Activated T-helper 1 cell treated with anti-CD3 and anti-CD28 coated beads, Interleukin-2, amount 50 U/mL, for 16 hours (primary cell): ENCODE measurements at places on chromosomes 6 and 20.
A peak's percentile ranks its signal among the peaks of the same experiment; 100 is the strongest.

- no peak for DNase-seq
These were observed 27.7 kb downstream of the ZBP1 start for GRCh38 chr20:57592263-57593092.

DNA sequence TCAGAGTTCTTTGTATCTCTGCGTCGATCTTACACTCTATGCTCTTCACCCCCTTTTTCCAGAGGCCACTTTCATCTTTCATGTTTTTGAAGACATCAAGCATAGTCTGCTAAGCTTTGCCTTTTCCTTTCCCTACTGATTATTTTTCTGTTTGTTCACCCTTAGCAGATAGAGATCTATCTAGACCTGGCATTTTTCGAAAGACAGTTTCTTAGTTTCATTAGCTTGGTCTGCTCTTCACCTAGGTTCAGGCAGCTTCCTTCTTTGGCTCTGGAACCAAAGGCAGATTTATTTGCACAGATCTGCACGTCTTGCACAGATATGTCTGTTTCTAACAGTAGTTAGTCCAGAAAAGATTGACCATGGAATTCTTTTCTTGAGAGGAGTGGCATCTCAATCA is 122.7 kb upstream of the HS3ST5 start:
- DNase-seq = no peak

- no peak for DNase-seq
These were observed 96.1 kb downstream of the NUS1 start for GRCh38 chr6:117771403-117771802.

DNA sequence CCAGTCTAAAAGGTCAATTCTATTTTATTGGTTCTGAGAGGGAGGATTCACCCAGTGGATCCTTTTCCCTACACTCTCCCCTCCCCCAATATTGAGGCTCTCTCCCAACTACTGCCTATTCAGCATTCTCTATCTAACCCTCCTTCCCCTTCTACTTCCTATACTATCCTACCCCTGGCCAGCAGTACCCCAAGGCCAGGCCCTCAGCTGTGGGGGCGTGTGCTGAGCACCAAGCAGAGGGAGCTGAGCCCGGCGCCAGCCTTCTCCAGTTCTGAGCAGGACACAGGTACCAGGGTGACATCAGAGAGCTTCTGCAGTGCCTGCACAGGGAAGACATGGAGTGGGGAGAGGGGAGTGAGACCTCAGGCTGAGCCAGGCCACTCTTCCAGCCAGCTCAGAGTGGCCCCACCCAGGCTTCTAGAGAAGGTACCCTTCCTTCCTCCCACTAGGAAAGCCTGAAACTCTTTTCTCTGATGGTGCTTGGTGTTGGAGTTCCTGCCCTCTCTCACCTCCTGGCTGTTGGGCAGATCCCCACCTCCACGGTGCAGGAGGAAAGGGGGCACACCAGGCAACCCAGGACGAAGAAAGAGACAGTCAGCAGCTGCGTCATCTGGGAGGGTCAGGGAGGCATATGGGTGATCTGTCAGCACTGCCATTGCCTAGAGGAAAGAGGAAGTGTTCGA is 1.9 kb downstream of the DDAH2 start:
- DNase-seq = no peak

GRCh38 chr6:11722805-11723631 is 55.6 kb downstream of the ADTRP start:
- no peak for DNase-seq

DNA sequence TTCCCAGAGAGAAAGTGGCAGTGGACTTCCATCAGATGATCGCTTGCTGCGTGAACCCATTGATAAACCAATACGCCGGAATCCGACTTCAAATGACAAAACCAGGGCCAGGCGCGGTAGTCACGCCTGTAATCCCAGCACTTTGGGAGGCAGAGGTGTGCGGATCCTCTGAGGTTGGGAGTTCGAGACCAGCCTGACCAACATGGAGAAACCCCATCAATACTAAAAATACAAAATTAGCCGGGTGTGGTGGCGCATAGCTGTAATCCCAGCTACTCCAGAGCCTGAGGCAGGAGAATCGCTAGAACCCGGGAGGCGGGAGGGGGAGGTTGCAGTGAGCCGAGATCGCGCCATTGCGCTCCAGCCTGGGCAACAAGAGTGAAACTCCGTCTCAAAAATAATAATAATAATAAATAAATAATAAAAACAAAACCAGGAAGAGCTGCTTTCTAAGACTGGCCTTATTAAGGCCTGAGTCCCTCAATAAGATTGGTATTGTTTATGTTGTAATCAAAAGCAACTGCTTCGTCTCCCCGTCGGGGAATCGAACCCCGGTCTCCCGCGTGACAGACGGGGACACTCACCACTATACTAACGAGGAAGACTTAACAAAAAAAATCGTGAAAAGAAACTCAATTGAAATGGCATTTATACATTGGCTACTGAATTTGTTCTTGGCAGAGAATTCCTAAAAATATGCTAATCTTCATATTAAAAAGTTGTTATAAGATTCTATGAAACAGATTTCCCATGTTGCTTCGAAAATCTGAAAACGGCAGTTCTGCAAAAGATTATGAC is 110.2 kb upstream of the ZNF184 start:
- no peak for DNase-seq

DNA sequence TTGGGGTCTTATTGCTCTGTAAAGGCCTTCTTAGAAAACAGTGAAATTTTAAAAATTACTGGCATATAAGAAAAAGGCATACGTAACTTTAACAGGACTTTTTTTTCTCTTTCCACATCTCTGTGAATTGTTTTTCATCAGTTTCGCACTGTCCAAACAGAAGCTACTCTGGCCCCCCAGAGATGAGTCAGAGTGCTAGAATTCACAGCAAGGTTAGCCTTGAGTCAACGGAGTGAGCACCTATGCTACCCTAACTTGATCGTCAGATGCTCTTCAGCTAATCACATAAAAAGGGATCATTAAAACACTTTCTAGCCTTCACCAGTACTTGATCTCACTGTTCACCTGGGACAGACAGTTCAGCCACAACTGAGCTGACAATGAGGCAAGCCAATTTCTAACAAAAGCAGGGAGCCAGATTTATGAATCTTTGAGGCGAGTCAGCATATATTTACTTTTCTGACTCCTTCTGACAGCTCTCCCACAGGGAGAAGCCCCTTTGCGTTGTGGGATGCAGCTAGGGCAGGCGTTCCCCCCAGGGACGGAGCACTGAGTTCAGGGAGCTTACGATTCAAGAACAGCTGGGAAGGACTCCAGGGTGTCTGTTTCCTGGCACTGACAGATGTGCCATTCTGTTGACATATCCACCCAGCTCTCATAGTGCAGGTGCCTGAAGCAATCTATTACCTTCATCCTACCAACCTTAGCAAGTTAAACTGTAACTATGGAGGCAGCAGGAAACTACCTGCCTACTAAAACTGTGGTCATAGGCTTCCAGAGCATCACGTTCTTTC is 46.4 kb upstream of the SPDEF start:
- no peak for DNase-seq

DNA sequence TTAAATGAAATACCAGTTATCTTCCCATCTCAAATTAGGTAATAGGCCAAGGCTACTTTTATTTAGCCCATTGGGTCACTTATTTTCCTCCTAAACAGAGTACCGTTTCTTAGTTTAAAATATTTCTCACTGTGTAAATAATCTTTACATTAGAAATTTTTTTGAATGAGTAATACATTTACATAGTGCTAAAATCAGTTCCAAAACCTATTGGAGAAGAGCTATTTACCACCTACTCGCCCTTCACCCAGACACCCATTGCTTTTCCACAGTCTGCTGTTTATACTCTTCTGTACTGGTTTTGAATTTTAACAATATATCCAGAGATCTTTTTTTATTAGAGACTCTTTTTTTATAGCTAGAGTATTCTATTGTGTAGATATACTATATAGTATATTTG is 36.9 kb downstream of the MCM8 start:
- DNase-seq = no peak

DNA sequence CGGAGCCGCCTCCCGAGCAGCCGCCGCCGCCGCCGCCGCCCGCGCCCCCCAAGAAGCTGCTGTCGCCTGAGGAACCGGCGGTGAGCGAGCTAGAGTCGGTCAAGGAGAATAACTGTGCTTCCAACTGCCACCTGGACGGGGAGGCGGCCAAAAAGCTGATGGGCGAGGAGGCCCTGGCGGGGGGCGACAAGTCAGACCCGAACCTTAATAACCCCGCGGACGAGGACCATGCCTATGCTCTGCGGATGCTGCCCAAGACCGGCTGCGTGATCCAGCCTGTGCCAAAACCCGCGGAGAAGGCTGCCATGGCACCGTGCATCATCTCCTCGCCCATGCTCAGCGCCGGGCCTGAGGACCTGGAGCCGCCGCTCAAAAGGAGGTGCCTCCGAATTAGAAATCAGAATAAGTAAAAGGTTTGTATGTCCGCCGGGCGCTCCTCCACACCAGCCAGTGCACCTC is 145.2 kb downstream of the SOBP start:
- no peak for DNase-seq

DNA sequence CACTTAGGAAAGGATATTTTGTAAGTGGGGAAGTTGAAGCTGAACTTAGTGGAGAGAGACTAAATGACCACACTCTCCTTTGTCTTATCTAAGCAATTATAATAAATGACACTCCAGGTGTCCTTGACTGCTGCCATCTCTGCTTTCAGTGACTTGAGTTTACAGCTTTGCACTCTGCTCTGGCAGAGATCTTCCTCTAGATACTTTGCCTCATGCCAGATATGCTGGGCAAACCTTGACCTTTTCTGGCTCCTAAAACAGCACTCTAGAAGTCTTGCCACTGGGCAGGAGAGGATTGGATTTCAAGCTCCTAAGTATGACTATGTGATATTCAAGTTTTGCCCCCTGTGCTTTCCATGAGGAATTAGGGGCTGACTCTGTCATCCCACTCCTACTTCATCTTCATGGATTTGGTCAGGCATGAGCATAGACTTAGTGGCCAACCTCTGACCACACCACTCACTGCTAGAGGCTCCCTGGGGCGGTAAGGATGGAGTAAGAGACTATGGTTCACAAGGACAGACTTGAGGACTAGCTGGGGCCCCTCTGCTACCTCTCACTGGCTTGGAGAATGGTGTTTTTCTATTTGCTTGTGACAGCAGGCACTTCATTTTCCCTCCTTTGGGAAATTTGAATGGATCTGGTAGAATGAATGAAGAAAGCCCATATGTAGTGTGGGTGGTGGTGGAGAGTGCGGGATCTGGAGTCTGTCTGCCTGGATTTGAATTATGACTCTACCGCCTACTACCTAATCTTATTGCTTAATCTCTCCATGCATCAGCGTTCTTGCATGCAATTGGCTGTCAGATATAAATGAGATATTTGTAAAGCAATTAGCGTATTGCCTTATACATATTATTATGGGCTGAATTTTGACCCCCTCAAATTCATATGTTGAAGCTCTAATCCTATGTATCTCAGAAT is 191.4 kb downstream of the REV3L start:
- no peak for DNase-seq

DNA sequence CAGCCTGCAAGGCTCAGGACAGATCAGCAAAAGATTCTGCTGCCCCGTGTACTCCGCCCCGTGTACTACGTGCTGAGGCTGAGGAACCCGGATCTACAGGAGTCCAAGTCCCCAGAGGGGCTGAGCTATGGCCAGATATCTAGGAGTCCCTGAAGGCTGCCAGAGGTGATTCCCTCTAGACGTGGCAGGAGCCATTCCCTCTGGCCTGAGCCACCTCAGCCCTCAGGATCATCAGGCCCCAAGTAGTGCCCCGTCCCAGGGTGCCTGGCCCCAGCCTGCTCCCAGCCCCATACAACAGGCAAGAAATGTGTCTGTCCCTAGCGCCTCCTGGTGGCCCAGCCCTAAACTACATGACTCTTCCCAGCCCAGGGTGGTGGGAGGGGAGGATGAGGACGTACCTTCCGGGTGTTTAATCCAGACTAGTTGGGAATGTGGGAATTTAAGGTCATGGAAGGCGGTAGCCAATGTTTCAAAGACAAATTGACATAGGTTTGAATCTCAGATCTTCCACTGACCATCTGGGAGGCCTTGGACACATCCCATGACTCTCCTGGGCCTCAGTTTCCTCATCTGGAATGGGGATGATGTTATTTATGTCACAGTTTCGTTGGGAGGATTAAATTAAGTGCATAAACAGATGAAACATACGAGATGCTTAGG is 49.4 kb upstream of the PTPN1 start:
- peak; percentile 65 for DNase-seq

GRCh38 chr6:82144007-82144851 is 103.3 kb downstream of the IBTK start:
- DNase-seq = no peak

GRCh38 chr6:96094077-96094476 is 78.3 kb downstream of the FUT9 start:
- no peak for DNase-seq

GRCh38 chr6:81818901-81819361 is 66.5 kb upstream of the TENT5A start:
- DNase-seq = no peak

GRCh38 chr20:32179934-32180333 is 27.6 kb downstream of the PLAGL2 start:
- DNase-seq = no peak

GRCh38 chr6:151847064-151847463 is 39.6 kb downstream of the ESR1 start:
- DNase-seq = no peak

DNA sequence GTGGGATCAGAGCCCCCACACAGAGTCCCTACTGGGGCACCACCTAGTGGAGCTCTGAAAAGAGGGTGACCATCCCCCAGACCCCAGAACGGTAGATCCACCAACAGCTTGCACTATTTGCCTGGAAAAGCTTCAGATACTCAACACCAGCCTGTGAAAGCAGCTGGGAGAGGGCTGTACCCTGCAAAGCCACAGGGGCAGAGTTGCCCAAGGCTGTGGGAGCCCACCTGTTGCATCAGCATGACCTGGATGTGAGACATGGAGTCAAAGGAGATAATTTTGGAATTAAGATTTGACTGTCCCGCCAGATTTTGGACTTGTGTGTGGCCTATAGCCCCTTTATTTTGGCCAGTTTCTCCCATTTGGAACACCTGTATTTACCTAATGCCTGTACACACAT is 260.4 kb downstream of the TBX18 start:
- DNase-seq = no peak

GRCh38 chr6:7404546-7404945 is 14.9 kb downstream of the RIOK1 start:
- DNase-seq = no peak

- peak; percentile 78 for DNase-seq
These were observed 16.7 kb downstream of the HFE start for GRCh38 chr6:26103770-26104456.

GRCh38 chr20:36248836-36249235 is 12.6 kb downstream of the AAR2 start:
- no peak for DNase-seq

DNA sequence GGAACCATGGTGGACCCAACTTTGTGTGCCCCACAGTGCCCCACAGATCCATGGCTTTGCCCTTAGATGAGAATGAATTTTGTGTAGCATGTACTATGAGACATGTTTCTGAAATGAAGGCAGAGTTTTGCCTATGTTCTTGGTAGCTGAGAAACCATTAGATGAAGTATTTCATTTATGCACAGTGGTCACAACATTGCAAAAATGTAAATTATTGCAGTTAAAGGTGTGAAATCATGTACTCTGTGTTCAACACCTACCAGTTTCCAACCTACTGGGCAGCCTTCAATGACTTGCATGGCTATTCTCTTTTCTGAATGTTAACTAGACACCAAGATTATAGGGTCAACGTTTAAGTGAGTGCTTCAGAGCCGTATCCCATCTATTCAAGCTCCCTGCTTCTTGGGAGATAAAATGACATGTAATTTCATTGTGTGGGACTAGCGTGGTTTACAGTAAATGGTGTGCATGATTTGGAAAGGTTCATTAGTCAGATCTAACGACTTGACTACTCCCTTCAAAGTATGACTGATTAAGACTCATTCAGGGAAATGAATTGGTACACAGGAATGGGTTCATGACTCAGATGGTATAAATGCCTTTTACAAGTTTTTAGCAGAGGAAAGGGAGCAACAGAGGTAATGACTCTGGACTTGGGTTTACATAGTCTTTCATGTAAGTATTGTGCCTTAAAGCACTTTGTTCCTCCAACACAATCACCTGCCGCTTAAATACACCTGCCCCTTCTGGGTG is 106.1 kb upstream of the AKIRIN2 start:
- DNase-seq = no peak
